H1 (cell line): ENCODE measurements at places on chromosomes 1 and 21. TPM values are rescaled to one million over a fixed set of nuclear protein-coding genes. Genes with fewer than 3 reads are reported as not detected.
A peak's percentile ranks its signal among the peaks of the same experiment; 100 is the strongest.

- DNase-seq, result no peak
- no peak overlapping the region for H3K4me3 ChIP-seq
- no peaks in the 10 kb centered on the region for H3K27me3 ChIP-seq
- no peaks in the 10 kb centered on the region for H3K36me3 ChIP-seq
- no peaks in the 10 kb centered on the region for H3K4me1 ChIP-seq
- no peak overlapping the region for H3K27ac ChIP-seq
These were observed 442.3 kb downstream of the PLPP3 start for GRCh38 chr1:56137090-56137489.

DNA sequence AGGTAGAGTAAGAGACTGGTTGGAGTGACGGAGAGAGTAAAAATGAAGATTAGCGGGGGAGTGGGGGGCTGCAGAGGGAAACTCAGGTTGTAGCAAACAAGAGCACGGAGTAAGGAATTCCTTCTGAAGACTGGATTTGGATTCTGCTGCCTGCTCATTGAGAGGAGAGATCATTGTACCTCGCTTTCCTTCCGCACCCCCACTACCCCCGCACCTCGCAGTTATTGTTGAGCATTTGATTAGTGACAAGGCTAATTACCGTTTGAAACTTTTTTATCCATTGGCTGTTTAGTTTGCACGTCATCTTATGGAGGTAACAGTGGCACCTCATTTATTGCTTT is 463 bp downstream of the PRPF3 start:
- H3K36me3 ChIP-seq, result peaks cover 21% of the 10 kb centered on the region
- H3K27me3 ChIP-seq, result no peaks in the 10 kb centered on the region
- H3K4me3 ChIP-seq, result peak overlapping the region; percentile 96
- DNase-seq, result no peak

WNT9A gene
- polyA plus RNA-seq, result 1.5 and 2.2 TPM in 2 replicates

DNA sequence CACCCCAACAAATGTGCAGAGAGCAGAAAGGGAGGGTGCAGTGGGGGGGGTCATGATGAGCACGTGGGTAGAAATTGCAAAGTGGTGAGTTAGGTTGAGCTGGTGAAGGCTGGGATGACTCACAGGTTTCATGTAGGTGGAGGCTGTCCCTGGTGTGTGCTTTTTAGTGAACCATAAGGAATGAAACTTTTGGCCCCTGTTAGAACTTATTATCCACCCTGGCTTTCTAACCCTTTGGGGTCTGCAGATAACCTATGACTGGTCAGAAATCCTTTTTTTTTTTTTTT is 46.9 kb downstream of the DOP1B start:
- H3K27me3 ChIP-seq, result no peaks in the 10 kb centered on the region
- no peak for DNase-seq
- H3K27ac ChIP-seq, result no peak overlapping the region

DNA sequence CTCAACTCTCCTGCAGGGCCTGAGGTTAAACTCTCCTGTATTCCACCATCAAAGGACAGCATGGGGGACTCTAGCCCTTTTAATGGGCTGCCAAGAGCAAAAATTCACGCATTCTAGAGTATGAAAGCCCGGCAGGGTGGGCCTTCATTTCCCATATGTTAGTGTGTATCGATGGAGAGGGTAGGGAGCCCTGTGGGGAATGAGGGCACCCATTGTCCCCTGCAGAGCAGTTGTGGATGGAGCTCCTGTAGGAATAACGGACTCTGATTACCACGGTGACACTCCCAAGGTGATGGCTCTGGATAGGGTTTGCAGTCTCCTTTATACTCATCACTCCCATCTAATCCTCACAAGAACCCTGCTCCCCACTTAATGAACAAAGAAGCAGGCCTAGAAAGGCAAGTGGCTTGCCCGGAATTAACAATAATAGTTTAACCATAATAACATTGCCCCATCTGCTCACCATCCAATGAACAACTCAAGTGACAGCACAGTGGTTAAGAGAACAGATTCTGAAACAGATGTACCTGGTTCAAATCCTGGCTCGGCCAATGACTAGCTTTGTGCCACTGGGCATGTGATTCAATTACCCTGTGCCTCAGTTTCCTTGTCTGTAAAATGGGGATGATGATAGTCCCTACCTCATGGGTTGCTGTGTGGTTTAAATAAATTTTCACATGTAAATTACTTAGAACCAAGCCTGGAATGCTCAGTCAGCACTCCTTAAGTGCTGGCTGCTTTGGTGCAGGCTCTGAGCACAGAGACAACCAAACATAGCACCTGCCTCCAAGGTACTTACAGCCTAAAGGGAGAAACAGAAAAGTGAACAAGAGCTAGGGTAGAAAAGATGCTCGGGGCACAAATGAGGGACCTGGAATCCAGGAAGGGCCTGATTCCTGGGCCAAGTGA is 29.0 kb downstream of the HIVEP3 start:
- H3K27me3 ChIP-seq, result no peaks in the 10 kb centered on the region
- no peaks in the 10 kb centered on the region for H3K36me3 ChIP-seq
- no peak overlapping the region for H3K27ac ChIP-seq
- no peak overlapping the region for H3K4me3 ChIP-seq
- DNase-seq, result no peak
- H3K4me1 ChIP-seq, result no peaks in the 10 kb centered on the region
